ENCODE measurements at places on chromosomes 4 and X.
A peak's percentile ranks its signal among the peaks of the same experiment; 100 is the strongest.

DNA sequence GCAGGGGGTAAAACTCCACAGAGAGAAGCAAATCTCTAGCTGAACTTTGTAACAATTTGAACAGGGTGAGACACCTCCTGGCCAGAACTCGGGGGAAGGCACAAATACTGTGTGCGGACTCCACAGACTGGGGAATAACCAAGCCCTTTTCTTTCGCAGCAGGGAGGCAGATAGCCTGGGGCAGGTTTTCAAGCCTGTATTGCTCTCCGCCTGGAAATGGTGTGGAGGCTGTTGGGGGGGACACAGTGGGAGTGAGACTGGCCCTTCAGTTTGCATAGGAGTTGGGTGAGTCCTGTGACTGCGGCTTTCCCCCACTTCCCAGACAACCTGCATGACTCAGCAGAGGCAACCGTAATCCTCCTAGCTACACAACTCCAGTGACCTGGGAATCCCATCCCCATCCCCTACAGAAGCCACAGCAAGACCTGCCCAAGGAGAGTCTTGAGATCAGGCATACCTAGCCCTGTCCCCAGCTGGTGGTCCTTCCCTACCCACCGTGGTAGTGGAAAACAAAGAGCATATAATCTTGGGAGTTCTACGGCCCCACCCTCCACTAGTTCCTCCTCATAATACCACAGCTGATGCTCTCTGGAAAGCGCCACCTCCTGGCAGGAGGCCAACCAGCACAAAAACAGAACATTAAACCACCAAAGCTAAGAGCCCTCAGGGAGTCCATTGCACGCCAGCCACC, 12.9 kb upstream of the SMPX start:
- DNase-seq: no peak

DNA sequence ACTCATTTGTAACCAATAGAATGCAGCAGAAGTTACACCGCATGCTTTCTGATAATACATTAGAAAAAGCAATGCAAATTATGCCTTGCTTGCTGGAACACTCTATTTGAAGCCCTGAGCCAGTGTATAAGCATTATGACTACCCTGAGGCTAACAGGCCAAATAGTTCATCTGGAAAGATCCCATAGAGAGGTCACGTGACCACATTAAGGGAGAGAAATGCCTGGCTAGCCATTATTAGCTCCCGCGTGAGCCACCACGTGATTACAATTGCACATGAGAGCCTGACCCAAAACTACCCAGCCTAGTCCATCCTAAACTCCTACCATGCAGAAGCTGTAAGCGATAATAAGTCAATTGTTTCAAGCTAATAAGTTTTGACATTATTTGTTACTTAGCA, 472.9 kb upstream of the GALNTL6 start:
- no peak for DNase-seq

DNA sequence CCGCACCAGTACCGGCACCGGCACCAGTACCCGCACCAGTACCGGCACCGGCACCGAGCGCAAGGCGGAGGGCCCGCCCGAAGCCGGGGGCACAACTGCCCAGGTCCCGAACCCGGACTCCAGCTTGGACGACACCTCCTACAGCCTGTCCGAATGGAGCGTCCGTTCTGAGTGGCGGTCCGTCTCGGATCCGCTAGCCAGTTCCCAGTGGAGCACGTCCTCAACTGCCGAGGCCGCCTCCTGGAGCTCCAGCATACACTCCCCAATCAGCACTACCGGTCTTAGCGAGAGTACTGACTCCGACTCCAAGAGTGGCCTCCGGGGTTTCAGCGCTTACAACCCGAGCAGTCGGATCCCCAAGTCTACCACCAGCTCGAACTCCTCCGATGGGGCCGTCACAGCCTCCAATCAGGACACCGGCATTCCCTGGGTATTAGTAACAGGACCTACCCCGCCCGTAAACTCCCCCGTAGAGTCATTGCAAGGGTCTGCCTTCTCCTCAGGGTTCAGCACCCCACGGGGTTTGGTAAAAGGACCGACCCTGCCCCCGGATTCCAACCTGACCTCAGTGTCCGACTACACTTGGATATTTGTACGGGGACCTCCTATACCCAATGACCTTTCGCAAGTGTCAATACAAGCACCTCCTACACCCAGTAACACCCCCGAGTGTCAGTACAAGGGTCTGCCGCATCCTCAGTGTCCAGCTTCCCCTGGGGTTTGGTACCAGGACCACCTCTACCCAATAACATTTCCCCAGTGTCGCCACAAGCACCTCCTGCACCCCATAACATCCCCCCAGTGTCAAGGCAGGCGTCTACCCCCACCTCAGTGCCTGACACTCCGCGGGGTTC, 721 bp upstream of the MAOA start:
- DNase-seq: no peak

- DNase-seq: no peak
Measured at GRCh38 chr4:48190839-48191238, 56.8 kb upstream of the TXK start.

DNA sequence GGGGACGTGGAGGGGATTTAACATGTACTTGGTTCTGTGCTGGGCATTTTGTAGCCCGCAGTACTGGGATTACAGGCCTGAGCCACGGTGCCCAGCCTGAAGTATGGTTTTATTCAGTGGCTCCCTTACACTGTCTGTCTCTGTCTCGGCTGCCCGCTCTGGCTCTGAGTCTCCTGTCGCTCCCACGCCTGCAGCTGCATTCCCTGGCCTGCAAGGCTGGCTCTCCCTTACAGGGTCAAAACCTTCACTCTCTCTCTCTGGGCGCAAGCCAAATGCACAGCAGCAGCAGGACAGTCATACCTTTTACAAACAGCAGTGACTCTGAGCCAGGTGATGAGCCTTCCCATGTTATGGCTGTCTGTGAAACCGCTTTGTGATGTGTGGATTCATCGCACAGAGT, 72.1 kb downstream of the HTRA3 start:
- DNase-seq: no peak

- no peak for DNase-seq
Measured at GRCh38 chr4:142330311-142330710, 515.8 kb downstream of the INPP4B start.

- no peak for DNase-seq
Measured at GRCh38 chr4:80011636-80012236, 61.3 kb downstream of the ANTXR2 start.

DNA sequence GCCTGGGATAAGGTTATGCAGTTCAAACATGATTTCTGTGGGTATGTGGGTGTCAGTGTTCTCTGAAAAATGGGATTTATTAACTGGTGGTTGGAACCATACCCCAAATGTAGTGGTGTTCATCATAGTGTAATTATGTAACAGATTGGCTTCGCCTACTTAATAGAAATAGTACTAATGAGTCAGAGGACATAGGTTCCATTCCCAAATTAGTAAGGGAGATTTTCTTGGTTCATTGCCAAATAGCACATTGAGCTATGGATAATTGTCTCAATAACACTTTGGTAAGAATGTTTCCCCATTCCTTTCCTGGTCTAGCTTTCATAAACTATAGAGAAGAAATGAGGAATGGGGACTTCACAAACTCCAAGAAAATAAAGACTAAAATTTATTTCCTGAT, 20.5 kb upstream of the CYBB start:
- no peak for DNase-seq

GRCh38 chr4:6946497-6946896, 36.9 kb downstream of the TBC1D14 start:
- no peak for DNase-seq

DNA sequence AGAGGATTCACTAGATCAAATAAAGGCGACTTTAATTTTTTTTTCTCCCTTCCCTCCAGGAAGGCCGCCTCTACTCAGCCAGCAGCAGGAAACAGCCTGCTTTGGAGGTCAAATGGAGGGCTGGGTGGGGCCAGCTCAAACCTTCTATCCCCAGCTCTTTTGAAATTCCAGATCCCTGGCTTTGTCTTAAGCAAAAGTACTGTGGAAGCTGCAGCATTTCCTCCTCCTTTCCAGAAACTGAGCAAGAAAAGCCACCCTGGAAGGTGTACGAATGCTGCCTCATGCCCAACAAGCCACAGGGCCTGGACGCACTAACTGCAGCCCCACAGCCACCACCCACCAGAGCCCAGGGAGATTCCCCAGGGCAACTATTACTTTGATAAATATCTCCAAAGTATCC, 55.1 kb upstream of the ZCCHC13 start:
- no peak for DNase-seq

- no peak for DNase-seq
Measured at GRCh38 chr4:167873496-167873895, 218.8 kb upstream of the ANXA10 start.

DNA sequence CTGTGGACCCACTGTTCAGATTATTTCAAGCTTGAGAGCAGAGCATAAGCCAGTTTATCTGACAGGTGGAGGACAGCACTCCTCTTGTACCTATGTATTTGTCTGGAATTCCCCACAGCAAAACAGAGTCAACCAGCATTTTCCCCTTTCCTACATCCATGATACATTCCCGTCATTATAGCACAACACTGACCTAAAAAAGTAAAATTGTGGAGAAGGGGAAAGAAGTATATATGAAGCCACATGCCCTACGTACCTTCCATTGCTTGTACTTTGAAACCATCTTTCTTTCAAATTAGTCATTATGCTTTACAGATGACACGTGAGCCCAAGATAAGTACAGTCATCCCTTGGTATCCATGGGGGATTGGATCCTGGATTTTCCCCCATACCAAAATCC, 73.3 kb downstream of the KLHL8 start:
- DNase-seq: no peak

GRCh38 chrX:135463937-135464336, 42.2 kb downstream of the SMIM10L2A start:
- no peak for DNase-seq

- DNase-seq: no peak
Measured at GRCh38 chr4:152609481-152609880, 70.3 kb downstream of the TMEM154 start.

- no peak for DNase-seq
Measured at GRCh38 chrX:44343412-44344141, at the start of gene EFHC2. Gene EFHC2, minus strand, starts transcription at chrX:44343672. Its CDS starts 84 bp downstream, at chrX:44343588.

- DNase-seq: no peak
Measured at GRCh38 chr4:19721587-19721986, 530.1 kb upstream of the SLIT2 start.

GRCh38 chr4:150743564-150744342, 161.8 kb downstream of the MAB21L2 start:
- no peak for DNase-seq

GRCh38 chrX:37905436-37906147, 58.2 kb upstream of the DYNLT3 start:
- no peak for DNase-seq

GRCh38 chrX:154017766-154018517, 1.8 kb downstream of the IRAK1 start:
- DNase-seq: no peak

GRCh38 chrX:44705817-44706551, 137.8 kb upstream of the DUSP21 start:
- DNase-seq: no peak

- no peak for DNase-seq
Measured at GRCh38 chr4:183885205-183885720, 19.8 kb upstream of the STOX2 start.

- DNase-seq: no peak
Measured at GRCh38 chrX:11438767-11439166, 145.6 kb downstream of the AMELX start.

DNA sequence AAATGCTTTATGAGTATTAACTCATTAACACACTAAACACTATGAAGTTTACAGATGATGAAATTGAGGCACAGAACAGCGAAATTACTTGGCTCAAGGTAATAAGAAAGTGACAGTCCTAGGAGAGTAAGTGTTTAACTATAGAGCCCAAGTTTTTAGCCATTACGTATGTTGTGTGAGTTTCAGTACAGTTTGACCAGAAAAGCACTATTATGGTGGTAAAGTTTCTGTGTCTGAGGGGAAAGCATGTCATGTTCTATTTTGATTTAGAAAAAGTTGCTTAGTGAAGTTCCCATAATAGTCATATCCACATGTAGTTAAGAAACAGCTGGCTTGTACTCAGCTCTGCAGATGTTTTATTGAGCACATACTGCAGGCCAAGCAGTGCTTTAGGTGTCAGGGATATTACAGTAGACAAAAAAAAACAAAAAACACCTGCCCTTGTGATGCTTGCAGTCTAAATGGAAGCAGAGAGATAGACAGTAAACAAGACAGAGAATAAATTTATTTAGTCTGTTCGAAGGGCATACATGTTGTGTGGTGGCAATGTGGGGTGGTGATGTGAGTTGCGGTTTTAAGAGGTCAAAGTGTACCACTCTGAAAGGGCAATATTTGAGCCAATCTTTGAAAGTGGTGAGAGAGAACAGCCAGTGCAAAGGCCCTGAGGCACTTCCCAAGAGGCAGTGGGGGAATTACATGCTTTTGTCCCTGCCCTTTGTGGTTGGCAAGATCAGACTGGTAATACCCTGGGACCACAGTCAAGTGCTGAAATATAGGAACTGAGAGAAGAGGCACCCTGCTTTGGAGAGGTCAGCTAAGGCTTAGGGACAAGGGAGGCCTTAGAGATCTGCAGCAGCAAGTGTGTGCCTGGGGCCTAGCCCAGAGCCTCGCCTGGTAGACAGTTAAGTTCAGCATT, 6.2 kb downstream of the TMEM131L start:
- DNase-seq: no peak

DNA sequence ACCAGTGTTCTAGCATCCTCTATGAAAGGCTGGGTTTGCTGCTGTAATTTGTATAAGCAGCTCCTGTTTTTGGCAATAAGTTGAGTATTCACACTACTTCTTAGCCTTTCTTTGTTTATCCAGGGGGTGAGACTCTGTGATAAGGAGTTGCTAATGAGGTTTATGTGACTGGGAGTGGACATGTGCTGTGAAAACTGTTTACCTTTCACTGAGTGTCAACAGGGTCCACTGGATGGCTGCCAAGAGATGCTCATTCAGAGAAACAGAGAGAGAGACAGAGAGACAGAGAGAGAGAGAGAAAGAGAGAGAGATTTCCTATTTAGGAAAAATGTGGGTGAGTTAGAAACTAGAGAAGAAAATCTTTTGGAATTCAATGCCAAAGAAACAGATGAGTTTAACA, 233.9 kb downstream of the CHIC2 start:
- no peak for DNase-seq

GRCh38 chr4:154677300-154677699, 64.8 kb upstream of the FGG start:
- no peak for DNase-seq

DNA sequence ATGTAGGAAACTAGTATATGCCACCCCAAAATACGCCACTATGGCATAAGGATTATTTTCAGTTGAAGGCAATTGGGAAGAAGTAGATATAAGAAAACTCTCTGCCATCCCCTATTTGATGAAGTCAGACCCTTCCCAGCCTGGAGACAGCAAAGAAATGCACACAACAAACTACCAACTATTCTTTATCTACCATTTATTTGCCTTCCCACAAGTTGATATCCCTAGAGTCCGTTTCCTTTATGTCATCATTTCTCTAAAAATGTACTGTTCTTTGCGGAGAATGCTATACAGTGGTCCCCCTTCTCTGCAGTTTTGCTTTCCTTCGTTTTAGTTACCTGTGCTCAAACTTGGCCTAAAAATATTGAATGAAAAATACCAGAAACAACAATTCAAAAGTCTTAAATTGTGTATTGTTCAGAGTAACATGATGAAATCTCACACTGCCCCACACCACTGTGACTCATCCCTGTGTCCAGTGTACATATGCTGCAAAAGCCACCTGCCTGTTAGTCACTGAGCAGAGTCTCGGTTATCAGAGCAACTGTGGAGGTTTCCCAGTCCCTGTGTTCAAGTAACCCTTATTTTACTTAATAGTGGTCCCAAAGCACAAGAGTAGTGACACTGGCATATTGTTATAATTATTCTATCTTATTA, 152.3 kb downstream of the WDFY3 start:
- no peak for DNase-seq

- DNase-seq: peak; percentile 40
Measured at GRCh38 chrX:103214870-103215424, at the start of gene BEX4. Gene BEX4, plus strand, starts transcription at chrX:103215108. Its CDS starts 1,046 bp downstream, at chrX:103216154.

GRCh38 chrX:132482632-132483031, 6.2 kb downstream of the MBNL3 start:
- DNase-seq: no peak

- DNase-seq: no peak
Measured at GRCh38 chr4:187499956-187500355, 495.6 kb upstream of the ZFP42 start.

Data from activated CD8-positive, alpha-beta memory T cell treated with anti-CD3 and anti-CD28 coated beads for 48 hours (primary cell).